ENCODE measurements at places on chromosomes 16 and 17.

GRCh38 chr16:83854420-83854819, 44.5 kb upstream of the MLYCD start:
- DNase-seq, result no peak

DNA sequence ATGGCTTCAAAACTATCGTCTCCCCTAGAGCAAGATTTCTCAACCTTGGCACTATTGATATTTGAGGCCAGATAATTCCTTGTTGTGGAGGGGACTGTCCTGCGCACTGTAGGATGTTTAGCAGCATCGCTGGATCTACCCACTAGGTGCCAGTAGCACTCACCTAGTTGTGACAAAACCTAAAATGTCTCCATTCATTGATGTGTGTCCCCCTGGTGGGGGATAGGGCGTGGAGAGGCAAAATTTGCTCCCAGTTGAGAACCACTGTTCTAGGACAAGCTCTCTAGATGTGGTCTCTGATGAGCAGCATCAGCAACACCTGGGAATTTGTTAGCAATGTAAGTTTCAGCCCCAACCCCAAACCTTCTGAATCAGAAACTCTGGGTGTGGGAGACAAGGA, 259.0 kb downstream of the XYLT1 start:
- DNase-seq, result no peak

GRCh38 chr16:89575247-89576152, at the start of gene CPNE7:
Gene CPNE7, plus strand, starts transcription at chr16:89575758. Its CDS starts 140 bp downstream, at chr16:89575898.
- DNase-seq, result no peak

DNA sequence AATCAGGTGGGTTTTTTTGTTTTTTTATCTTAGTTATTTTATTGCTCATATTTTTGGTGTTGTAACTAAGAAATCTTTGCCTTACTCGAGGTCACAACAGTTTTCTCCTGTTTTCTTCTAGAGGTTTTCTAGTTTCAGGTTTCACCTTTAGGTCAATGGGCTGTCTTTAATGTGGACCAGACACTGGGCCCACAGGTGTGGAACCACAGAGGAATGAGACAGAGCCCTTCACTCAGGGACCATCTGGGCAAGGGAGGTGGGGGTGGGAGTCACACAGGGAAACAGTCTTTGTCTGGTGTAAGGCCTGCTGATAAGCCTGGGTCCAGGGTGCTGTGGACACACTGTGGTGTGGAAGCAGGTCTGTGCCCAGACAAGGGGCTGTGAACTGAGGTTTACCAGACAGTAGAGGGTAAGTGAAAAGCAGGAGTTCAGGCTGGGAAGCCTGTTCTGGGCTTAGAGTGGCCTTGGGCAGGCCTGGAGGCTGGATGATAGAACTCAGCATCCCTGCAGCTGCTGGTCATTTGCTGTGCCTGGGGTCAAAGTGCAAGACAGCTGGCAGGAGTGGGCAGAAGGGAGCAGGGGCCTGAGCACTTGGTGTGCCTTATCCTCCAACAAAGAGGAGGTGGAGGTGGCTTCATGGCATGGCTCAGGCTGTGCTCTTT, 75.6 kb downstream of the SPECC1 start:
- DNase-seq, result no peak

DNA sequence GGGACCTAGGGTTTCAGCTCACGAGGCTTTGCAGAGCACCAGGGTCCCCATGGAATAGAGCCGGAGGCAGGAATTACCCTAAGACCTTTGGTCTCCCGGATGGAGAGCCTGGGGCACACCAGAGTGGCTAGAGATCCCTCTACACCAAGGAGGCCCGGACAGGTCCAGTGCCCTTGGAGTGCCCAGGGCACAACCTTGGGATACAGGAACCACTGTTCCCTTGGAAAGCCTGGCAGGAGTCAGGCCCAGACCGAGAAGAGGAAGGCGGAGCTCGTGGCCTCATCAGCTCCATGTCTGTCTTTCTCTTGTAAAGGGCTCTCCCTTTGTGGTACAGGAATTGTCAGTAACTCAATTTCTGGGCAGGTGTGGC, 3.8 kb upstream of the DBNDD1 start:
- DNase-seq, result no peak

DNA sequence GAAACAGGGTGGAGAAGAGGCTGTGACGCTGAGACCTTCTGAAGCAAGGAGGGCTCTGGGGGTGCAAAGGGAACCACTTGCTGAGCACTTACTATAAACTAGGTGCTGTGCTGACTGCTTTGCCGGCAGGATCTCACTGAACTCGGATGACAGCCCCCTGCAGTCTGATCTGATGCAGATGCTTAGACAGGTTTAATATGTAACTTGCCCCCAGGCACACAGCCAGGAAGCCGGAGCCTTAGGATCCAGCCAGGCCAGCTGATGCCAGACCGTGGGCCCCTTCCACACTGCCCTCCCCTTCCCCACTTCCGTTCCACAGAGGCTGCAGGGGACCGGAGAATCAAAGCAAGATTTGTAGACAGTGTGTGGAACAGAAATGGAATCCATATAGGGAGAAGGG, 23.1 kb downstream of the SPACA3 start:
- DNase-seq, result no peak

GRCh38 chr16:81646561-81646960, 132.5 kb upstream of the PLCG2 start:
- no peak for DNase-seq

- no peak for DNase-seq
Measured at GRCh38 chr17:4043862-4044261, 79.6 kb upstream of the ATP2A3 start.

DNA sequence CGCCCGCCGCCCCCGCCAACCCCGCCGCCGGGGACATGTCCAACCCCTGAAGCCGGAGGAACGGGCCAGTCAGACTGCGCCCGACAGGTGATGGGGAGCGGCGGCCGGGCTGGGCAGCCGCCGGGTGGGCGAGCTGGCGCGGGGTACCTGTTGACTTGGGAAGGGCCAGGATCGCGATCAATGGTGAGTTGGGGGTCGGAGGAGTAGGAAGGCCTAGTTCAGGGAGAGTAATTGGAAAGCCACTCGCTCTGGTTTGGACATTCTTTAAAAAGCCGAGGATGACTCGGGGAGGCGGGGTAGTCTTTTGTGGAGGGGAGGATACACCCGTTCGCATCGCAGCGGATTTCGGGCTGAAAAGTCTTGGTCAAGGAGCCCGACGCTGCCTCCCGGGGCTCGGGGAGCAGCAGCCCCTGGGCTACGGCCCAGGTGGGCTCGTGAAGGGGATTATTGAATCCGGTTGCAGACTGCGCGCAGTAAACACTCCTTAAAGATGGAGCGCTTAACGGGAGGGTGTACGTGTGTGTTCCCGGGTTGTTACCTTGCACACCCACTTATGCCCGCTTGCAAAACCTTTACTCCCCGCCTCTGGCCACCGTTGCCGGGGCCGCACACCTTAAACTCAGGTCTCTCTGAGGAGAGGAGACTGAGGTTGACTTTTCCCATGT, 123.8 kb downstream of the GOSR1 start:
- no peak for DNase-seq

GRCh38 chr16:48526058-48526957, 83.7 kb downstream of the N4BP1 start:
- no peak for DNase-seq

DNA sequence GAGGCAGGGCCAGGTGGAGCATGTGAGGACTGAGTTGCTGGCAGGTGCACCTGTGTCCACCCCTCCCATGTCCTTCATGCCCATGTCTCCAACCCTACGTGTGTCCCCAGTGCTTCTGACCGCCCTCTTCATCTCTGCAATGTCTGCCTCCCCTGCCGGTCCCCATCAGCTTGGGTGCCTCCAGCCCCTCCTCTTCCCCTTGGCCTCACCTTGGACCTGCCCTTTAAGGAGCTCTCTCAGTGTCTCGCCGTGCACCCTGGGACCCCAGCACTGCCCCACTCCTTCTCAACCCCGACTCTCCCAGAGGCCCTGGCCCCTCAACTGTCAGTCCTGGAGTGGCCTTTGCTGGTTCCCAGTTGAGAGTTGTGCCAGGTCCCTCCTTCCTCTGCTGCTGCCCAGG, 15.0 kb downstream of the RIPOR1 start:
- DNase-seq, result no peak

DNA sequence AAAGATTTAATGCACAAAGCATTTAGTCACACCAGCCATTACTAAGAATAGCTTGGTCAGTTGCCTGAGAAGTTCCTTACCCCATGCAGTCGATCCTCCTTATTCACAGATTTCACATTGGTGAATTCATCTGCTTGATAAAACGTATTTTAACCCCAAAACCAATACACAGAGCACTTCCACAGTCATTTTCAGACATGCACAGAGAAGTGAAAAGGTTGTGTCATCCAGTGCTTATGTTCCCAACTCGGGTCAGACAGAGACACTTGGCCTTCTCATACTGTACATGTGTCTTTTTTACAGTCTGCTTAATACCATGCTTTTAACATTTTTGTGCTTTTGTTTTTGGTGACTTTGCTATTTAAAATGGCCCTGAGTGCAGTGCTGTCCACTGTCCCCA, 219.7 kb downstream of the SPECC1 start:
- no peak for DNase-seq

- no peak for DNase-seq
Measured at GRCh38 chr17:45197108-45197507, 24.6 kb upstream of the FMNL1 start.

DNA sequence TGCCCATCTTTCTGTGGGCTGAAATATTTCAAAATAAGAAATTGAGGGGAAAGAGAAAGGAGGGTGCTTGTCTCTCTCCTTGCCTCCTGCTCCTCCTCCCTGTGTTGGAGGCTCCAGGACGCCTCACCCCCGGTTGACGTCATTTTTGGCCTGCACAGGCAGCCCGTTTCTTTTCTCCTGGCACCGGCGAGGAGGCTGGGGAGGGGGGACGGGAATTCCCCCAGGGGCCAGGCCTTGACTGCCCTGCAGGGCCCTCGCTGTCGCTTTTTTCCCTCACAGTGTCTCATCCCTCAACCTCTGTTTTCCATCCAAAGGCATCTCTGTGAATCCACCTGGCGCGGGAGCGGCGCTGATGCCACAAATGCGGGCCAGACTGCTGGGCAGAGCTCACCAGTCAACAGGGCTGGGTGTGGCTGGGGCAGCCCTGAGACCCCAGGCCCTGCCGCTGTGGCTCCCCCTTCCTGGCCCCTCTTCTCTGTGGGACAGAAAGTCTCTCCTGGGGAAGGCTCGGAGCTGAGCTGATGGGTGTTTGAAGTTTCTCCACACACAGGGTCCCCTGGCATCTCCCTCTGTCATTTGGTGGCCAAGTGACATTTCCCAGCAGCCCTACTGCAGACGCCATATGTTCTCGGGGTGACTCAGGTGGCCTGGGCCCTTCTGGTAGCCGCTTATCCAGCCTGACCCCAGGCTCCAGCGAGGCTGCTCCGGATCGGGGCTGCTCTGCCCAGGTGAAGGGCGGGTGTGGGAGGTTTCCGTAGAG, 16.0 kb downstream of the CENPX start:
- no peak for DNase-seq

- DNase-seq, result no peak
Measured at GRCh38 chr16:3825103-3825502, 55.4 kb downstream of the CREBBP start.

- no peak for DNase-seq
Measured at GRCh38 chr16:12291989-12292759, 315.6 kb downstream of the SNX29 start.

GRCh38 chr17:30062372-30062771, 54.2 kb upstream of the NSRP1 start:
- DNase-seq, result no peak

DNA sequence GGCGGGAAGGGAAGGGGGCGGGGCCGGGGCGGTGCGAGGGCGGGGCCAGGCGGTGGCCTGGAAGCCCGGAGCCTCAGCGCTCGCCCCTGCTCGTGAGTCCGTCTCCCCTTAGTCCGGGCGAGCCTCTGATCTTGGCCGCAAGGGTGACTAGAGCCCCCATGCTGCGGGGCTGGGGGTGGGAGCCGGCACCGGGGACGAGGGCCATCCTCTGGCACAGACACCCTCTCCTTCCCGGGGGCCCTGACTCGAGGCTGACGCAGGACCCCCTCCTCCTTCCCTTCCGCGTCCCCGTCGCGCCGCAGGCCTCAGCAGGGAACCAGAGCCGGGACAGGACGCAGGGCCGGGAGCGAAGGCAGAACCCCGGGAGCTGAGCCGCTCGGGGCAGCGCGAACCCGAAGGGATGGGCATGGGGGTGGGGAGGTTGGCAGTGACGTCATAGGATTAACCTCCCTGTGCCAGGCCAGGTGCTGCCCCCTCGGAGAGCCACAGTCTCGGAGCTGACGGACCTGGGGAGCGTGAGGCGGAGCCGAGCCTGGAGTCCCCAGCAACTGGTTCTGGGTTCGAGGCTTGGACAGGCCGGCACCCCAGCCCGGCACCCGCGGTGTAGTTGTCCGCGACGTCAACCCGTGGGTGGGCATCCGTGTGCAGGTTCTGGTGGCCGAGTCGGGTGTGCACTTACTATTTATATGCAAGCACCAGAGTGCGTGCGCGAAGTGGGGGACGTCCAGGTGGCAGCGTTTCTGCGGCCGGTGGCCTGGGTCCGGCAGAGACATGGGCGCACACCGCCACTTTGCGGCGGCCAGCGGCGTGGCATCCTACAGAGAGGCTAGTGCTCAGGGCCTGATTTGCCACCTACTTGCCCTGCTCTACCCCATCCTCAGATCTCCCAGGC, 503 bp upstream of the PLCD3 start:
- peak; percentile 40 for DNase-seq

DNA sequence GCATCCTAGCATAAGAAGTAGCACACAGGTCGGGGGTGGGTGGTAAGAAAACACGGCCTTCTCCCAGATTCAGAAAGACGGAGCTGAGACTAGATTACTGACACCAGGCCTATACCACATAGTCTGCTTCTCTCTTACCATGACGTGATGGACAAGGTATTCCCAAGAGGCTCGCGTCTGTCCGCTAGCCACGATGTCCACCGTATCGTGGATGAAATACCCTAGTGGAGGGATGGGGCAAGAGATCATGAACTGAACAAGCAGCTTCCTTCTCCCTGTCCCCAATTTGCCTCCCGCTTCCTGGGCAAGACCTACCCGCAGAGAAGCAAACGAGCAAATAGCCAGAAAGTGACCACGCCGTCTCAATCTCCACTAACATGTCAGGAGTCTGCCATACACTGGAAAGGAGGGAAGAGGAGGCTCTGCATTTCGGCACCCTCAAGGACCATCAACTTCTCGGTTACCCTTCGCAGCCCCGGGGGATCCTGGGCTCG, 820 bp downstream of the TLCD1 start:
- DNase-seq, result no peak

All from esophagus squamous epithelium (tissue), 5 donors.